Fibroblast of skin of right quadriceps (primary cell): ENCODE measurements at places on chromosomes 13 and 19.

DNA sequence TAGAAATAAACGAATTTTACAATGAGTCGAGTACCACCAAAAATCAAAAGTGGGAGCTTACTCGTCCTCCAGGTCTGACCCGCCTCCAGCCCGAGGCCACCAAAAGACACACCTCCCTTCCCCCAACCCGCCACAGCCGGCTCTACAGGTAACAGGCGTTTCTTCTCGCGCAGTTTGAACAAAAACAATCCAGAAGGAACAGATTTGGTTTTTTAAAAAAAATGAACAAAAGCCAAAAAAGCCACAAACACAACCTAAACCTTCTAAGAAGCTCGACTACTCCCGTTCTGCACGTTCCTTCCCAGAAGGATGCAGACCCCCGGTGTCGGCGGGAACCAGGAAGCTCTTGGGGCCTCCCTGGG lies 671 bp downstream of the ZDHHC20 start:
- no peak for DNase-seq

DNA sequence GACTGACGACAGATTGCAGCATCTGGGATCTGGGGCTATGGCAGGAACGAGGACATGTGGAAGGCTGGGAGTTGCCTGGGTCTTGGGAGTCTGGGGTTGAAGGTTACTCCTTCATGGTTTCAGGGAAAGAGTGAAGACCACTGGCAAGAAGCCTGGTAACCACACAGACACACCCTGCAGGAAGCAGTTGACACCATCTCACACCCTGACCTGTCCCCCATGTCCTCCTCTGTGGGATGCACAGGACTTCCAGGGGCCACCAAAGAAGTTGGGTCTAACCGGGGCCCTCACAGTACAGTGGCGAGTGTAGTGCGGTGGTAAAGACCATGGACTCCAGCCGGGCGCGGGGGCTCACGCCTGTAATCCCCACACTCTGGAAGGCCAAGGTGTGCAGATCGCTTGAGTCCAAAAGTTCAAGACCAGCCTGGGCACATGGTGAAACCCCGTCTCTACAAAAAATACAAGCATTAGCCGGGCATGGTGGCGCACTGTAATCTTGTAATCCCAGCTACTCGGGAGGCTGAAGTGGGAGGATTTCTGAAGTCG lies 10.6 kb upstream of the FFAR2 start:
- DNase-seq, result no peak

GRCh38 chr19:32373585-32374295 lies 28.3 kb downstream of the ZNF507 start:
- DNase-seq, result peak; percentile 98

- no peak for DNase-seq
Measured at GRCh38 chr19:30076751-30077670, 135.0 kb downstream of the URI1 start.

DNA sequence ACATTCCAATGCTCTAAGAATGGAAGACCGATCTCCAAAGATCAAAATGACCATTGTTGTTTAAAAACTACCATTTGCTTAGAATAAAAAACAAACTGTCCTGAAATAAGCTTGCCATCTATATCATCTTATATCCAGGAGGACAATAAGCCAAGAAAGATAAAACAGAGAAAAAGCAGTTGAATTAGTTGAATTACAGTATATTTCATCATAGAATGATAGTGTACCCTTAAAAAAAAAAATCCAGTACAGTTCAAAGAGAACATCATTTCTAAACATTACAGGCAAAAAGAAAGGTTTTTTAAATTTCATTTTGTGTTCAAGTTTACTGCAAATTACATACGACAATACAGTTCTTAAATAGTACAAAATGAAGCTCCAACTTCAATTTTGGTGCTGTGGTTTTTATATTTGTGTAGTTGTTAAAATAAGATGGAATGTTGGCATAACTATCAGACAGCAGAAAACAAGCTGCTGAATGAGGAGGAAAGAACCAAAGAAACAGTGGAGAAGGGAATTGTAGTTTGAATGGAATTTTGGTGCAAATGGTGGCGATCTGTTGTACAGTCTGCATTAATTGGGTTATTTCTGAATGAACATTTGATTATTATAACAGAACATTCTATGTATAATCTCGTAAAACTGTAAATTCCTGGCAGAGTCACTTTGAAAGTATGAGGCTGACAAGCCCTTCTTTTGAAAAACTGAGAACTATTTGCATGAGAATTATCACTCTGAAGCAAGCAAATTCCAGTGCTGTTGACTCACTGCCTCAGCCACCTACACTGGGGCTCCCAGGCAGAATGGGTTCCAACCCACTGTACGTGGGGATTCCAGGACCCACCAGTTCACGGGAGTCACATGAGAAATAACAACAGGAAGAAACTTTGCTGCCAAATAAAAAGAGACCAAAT lies 37.7 kb downstream of the LHFPL6 start:
- peak; percentile 96 for DNase-seq

GRCh38 chr19:4197625-4198466 lies 15.4 kb downstream of the ANKRD24 start:
- DNase-seq, result no peak

DNA sequence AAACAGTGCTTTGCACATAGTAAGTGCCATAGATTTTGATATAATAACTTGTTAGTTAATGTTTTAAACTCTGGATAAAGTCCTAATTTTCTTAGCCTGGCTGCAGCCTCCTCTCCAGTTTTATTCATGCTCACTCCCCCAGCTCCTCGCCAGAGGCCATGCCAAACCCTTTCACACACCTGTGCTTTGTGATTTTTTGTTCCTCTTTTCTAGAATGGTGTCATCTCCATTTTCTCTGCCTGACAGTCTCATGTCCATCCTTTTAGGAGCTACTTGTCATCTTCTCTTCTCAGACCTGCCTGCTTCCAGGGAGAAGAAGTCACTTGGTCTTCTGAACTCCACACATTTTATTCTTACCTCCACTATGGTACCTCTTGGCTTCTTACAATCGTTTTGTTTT lies 55.8 kb upstream of the SPATA13 start:
- no peak for DNase-seq

DNA sequence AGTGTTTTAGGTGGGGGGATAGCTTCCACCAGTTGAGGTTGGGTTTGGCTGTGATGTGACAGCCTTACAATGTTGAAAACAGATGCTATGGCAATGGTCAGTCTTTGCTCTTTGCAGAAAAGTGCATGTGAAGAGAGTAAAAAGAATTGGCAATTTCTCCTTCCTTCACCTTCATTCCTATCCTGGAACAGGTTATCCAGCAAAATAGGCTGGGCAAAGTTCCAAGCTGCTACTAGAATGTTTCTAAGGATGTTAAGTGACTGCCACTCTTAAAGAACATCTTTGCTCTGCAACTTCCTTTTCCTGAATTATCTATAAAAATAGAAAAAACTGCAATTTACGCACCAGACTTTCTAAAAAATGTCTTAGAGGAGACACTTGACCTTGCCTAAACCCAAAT lies 50.1 kb upstream of the MYCBP2 start:
- no peak for DNase-seq

DNA sequence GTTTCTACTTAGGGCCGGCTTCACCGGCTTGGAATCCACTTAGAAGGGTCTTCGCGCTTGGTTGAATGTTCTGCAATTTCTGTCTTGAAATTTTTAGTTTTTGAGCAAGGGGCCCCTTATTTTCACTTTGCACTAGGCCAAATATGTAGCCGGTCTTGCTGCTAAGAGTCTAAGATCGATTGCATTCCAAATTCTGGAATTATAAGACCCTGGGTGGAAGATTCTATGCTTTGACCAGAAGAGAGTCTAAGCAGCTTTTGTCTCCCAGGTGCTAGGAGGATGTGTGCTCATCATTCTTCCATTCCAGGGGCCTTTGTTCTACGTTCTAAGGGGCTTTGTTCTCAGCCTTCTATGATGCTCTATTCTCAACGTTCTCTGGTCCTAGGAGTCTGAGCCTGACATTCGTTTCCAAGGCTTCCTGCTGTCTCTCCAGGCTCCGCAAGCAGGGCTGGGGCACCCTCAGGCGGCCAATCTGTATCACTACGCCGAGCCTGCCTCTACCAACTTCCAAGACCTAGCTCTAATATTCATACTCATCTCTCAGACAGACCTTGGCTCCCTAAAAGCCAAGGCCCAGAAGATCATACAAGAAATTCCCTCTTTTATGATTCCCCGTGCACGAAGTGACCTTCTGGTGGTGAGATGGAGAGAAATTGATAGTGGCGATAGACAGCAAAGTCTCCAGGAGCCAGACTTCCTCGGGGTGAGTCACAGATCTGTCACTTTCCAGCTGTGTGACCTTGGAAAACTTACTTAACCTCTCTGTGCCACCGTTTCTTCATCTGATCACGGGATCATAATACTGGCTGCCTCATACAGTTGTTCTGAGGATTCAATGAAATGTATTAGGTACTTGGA lies 982 bp upstream of the DACT3 start:
- peak; percentile 85 for DNase-seq

DNA sequence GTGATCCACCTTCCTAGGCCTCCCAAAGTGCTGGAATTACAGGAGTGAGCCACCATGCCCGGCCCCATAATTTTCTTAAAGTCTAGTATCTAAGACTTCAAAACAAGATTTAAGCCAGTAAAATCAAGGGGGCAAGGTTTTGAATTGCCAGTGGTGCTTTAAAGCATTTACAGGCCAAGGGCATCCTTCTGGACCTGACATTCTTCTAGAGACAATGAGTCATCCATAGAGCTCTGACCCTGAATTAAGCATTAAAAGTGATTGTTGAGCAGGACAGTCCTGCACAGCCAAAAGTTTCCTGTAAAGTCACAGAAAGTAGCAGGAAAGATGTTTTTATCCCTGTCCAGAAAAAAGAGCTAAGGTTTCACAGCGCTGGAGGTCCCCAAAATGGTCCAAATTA lies 50.9 kb upstream of the ATP12A start:
- DNase-seq, result no peak

DNA sequence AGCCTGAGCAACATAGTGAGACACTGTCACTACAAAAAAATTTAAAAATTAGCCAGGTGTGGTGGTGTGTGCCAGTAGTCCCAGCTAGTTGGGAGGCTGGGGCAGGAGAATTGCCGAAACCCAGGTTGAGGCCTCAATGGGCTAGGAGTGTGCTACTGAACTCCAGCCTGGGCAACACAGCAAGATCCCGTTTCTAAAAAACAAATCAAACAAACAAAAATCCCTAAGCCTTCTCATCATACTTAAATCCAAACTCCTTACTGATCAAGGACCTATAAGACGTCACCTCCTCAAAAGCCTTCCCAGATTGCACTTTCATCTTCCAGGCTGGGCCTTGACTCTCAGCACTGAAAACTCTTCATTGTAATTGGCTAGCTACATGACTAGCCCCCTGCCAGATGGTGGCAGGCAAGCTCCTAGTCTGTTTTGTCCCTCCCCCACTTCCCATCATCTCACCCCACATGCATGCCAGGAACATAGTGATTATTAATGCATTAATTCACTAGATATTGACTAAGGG lies 17.5 kb upstream of the NANOS3 start:
- peak; percentile 63 for DNase-seq

GRCh38 chr13:39462428-39462827 lies 140.6 kb downstream of the LHFPL6 start:
- peak; percentile 19 for DNase-seq

DNA sequence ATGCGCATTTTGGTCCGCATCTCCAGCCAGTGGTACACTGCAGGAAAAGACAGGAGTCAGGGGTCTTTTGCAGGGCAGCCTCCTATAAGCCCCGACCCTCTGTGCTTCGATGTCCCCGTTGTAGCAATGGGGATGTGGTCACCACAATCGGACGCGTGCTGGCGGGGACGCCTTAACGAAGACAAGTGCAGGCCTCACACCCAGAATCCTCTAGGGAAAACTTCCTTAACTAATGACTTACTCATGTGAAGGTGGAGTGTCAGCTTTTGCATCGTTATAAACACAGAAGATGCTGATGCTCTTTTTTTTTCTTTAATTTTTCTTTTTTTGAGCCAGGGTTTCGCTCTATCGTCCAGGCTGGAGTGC lies 22.1 kb downstream of the VASP start:
- DNase-seq, result no peak

GRCh38 chr19:3025549-3025886 lies 3.6 kb downstream of the TLE2 start:
- no peak for DNase-seq

GRCh38 chr19:17390665-17391370 lies 3.2 kb downstream of the CCDC194 start:
- DNase-seq, result peak; percentile 89

GRCh38 chr13:106527826-106528225 lies 7.6 kb downstream of the EFNB2 start:
- DNase-seq, result no peak

- DNase-seq, result no peak
Measured at GRCh38 chr13:71399631-71400215, 467.3 kb downstream of the DACH1 start.

DNA sequence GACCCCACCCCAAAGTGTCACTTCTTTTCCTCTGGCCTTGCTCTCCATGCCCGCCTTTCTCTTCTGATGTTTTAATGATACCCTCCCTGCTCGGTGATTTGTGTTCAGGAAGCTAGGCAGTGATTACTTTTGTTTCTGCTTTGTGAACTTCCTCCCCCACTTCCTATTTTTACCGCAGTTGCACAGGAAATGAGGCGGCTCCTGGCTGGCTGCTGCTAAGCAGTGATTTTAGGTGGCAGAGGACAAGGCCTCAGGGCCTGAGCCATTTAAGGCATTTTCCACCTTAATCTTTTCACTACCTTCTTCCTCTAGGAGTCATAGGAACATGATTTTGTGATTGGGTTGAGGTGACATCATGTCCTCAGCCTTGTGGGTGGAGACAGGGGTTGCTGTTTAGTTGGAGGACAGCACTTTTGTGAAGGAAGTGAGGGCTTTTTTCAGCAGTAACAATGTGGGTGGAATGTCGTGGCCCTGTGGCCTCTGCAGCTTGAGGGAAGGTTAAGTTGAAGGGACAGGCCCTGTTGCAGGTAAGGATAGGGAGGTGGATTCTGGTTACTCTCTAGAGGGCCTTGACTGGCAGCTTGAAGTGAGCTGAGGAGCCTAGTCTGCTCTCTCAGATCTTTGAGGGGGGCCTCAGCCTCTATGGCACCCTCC lies 15.7 kb downstream of the GARRE1 start:
- peak; percentile 79 for DNase-seq

GRCh38 chr13:26599403-26599802 lies 41.9 kb downstream of the WASF3 start:
- DNase-seq, result no peak

GRCh38 chr19:15563325-15563794 lies 51.7 kb upstream of the CYP4F8 start:
- DNase-seq, result no peak

DNA sequence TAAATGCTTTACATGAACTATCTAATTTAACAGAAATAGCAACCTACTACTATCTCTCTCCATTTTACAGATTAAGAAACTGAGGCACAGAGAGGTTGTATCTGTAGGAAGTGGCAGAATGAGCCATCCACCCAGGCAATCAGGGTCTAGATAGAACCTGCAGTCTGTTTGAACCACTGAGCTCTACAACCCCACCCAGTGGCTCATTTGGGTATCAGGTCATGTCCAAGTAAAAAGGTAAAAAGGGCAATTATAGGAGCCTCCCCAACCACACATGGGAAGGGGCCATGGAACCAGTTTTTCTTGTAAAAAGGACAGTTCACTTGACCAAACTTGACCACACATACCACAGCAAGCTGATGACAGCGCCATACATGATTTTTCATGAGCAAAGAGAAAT lies 92.9 kb upstream of the SGCG start:
- no peak for DNase-seq
